Lower lobe of right lung (tissue), 2 donors: ENCODE measurements at places on chromosomes 11 and 22. TPM values are rescaled to one million over a fixed set of nuclear protein-coding genes. Genes with fewer than 3 reads are reported as not detected.

DNA sequence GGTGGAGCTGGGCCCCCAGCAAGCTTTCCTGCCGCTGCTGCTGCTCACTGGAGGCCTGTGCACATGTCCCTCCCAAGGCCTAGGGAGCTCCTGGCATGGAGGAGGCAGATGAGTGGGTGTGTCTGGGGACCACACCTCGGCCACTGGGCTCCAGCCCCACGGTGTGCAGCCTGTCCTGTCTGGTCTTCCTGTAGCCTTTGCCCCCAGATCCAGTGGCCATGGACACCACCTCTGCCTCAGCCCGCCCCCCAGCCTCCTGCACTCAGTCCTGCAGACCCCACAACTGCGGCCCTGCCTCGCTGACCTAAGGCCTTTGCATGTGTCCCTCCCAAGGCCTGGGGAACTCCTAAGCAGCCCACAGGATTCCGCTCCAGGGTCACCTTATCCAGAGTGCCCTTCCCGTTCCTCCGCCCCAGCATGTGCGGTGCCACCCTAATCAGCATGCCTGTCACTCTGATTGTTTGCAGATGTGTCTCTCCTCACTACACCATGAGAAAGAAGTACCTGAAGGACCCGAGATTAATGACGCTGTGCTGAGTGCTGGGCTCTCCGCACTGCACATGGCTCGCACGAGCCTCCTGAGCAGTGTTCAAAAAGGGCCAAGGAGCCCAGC lies 8.6 kb downstream of the GAL start:
- no peak for DNase-seq

DNA sequence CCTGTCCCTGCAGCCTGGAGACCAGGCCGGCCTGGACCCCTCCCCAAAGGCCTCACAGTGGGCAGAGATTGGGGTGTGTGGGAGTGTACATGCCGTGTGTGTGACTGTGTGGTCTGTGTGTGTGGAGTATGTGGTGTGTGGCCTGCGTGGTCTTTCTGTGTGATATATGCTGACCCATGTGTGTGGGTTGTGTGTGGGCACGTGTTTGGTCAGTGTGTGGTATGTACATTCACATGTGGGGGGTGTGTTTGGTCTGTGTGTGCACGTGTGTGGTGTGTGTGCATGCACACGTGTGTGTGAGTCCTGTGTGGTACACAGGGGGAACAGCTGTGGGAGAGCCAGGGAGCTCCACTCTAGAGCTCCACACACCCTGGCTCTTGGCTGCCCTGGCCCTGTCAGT lies 1185.1 kb downstream of the BRD1 start:
- DNase-seq = no peak

GRCh38 chr11:77505956-77506355 lies 32.1 kb upstream of the PAK1 start:
- DNase-seq = no peak

DNA sequence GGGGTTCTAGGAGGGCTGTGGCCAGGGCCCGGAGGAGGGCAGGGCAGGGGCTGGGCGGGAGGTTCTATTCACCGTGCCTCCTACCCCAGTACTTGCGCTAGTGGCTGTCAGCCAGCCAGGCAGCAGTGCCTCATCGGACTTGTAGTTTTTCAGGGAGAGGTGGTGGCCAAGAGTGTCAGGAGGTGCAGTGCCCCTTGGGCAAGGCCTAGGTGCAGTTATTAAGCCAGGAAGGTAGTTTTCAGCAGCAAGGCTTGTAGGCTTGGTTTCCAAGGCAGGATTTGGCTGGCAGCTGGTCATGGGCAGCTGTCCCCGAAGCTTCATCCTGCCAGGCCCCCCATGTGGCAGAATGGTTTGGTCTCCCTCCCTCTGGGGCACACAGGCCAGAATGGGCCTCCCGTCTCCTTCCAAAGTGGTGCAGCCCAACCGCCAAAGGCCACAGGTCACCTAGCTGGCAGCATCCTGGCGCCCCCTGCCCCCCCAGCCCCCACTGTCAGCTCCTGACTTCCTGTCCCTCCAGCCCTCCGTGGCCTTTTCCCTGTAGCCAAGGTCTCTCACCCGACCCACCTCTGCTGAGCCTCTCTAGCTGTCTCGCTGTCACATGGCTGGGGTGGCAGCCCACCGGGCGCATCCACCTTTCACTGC lies 8.5 kb downstream of the CCDC88B start:
- DNase-seq = no peak

DNA sequence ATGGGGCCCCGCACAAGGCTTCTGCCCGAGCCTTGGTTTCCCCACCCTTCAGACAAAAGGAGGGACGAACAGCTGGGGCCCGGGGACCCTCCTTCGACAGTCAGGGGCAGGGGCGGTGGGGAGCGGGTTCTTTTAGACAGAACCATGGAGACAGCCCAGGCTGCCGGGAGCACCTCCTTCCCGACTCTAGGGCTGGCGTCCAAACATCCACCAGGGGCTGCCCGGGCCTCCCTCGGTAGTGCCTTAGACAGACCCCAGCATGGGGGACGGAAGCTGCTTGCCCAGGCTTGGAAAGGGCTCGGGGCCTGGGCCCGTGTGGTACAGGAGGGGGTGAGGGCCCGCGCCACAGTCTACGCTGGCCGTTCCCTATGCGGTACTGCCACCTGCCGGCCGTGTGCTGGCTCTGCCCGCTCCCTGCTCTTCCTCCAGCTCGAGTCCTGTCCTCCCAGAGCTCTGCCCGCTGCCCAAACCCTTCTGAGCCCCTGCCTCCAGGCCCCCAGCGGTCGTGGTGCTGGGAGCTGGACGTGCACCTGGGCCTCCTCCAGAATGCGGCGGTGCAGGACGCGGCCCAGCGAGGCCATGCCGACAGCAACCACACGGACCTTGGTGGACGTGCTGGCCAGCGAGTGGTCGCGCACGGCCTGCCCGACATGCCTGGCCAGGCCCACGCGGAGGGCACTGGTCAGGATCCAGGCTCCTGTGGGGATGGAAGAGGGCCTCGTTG lies 20.1 kb downstream of the TSSC4 start:
- DNase-seq = peak; percentile 85

DNA sequence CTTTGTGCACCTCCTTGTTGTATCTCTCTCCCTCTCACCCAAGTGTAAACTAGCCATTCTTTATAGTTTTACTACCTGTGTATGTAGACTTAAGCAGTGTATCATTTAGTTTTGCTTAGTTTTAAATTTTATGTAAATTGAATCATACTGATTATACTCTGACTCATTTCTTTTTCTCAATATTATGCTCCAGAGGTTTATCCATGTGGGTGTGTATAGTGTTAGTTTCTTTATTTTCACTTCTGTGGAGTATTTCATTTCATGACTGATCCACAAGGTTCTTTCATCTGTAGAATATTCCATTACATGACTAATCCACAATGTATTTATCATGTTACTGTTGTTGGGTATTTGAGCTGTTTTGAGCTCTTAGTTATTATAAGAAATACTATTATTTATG lies 62.0 kb downstream of the CCDC34 start:
- DNase-seq = no peak

GRCh38 chr11:77548552-77549445 lies 41.0 kb upstream of the AQP11 start:
- DNase-seq = no peak

TEX12 gene
- total RNA-seq = not detected

APOA4 gene
- total RNA-seq = not detected

GRIA4 gene
- not detected for total RNA-seq

SPA17 gene
- 8.5 TPM for total RNA-seq

CCDC15 gene
- total RNA-seq = 1.4 TPM
